Panc1 (cell line): ENCODE measurements at places on chromosomes 6 and 20.

- no peaks in the 10 kb centered on the region for H3K4me1 ChIP-seq
- DNase-seq: no peak
- peaks cover 3% of the 10 kb centered on the region; the same call in 1 of the 2 replicates for H3K27me3 ChIP-seq
- no peak overlapping the region for H3K27ac ChIP-seq
- H3K4me3 ChIP-seq: no peak overlapping the region
- no peaks in the 10 kb centered on the region for H3K36me3 ChIP-seq
Observed at GRCh38 chr6:16967470-16967817, 134.4 kb upstream of the STMND1 start.

DNA sequence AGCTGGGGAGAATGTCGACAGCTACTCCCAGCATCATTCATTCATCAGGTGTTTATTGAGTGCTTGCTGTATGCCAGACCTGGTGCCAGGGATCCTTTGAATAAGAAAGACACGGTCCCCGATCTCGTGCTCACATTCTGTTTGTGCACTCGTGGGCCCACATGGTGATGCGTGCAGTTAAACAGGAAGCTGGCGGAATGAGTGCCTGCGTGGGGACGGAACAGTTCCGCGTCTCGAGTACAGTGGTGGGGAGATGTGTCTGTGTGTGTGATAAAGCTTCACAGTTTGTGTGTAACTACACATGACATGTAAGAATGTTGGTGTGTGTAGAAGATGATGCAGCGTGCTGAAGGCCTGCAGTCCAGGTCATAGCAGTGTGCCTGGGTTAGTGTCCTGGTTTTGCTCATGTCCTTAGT lies 6.5 kb downstream of the RBM38 start:
- H3K27ac ChIP-seq: no peak overlapping the region
- H3K36me3 ChIP-seq: no peaks in the 10 kb centered on the region
- H3K27me3 ChIP-seq: no peaks in the 10 kb centered on the region
- no peak for DNase-seq

DNA sequence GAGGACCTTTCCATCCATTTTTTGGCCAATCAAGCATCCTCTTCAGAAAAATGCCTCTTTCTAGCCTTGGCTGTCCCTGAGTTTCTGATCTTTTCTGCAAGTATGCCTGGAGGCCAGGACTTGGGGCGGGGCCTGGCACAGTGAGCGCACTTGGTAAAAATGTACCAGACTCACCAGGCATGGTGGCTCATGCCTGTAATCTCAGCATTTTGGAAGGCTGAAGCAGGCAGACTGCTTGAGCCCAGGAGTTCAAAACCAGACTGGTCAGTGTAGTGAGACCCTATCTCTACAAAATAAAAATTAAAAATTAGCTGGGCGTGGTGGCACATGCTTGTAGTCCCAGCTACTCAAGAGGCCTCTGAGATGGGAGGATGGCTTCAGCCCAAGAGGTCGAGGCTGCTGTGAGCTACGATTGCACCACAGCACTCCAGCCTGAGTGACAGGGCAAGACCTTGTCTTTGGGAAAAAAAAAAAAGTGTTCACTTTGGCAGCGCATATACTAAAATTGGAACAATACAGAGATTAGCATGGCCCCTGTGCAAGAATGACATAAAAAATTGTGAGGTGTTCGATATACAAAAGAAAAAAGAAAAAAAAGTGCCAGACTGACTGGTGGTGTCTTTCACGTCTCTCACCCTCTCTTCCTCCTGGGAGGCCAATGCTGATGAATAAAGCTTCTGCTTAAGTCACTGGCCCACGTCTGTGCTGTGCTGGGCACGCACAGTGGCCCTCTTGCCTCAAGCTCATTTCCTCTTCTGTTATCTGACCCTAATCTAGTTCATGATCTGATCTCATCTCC lies 18.1 kb upstream of the SLC9A8 start:
- no peaks in the 10 kb centered on the region for H3K27me3 ChIP-seq
- no peak for DNase-seq
- H3K27ac ChIP-seq: no peak overlapping the region
- no peak overlapping the region for H3K4me3 ChIP-seq

DNA sequence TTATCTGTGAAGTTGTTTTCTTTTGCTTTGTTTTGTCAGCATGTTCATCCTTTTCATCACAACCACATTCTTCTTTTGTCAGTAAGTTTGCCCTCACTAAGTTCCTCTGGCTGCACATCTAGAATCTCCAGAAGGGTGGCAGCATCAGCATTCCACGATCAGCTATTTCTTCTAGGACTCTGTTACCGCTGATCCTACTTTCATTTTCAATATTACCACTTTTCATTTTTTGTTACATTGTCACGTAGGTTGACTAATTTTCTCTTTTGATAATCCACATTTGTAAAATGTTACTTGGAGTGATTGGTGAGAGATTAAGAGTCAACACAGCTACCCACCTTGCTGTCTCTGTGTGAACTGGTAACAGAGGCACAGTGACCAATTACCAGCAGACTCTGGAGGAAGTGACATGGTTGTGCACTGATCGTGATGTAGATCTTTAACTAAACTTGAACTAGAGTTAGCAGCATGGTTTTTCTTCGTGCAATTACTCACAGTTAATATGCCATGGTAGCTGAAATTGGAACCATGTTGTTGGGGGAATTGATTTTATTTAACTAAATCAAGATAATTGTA lies 307.9 kb upstream of the SLC35B3 start:
- H3K27ac ChIP-seq: no peak overlapping the region
- peak; percentile 13 for DNase-seq
- peak overlapping the region; percentile 50 for H3K4me3 ChIP-seq
- H3K36me3 ChIP-seq: no peaks in the 10 kb centered on the region
- H3K4me1 ChIP-seq: no peaks in the 10 kb centered on the region
- no peaks in the 10 kb centered on the region for H3K27me3 ChIP-seq
